Endothelial cell of umbilical vein (primary cell): ENCODE measurements at places on chromosomes 3 and 15.
A peak's percentile ranks its signal among the peaks of the same experiment; 100 is the strongest.

DNA sequence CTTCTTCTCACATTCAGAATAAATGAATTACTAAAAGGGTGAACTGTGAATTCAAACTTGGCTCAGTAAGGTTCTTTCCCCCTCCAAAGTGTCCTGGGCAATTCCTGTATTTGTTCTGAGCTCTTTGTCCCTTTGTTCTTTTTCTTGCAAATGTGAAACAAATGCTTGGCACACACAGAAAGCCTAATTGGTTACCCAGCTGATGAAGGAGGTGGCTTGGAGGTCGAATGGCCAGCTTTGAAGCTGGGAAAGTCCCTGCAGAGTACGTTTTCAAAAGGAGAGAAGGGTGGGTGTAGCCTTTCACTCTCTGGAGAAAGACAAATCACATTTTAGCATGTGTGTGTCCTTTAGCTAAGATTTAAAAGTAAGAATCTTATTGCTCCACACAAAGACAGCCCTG lies 154.4 kb downstream of the PEX5L start:
- DNase-seq = peak; percentile 13

GRCh38 chr3:88957711-88958439 lies 149.5 kb upstream of the EPHA3 start:
- DNase-seq = no peak

DNA sequence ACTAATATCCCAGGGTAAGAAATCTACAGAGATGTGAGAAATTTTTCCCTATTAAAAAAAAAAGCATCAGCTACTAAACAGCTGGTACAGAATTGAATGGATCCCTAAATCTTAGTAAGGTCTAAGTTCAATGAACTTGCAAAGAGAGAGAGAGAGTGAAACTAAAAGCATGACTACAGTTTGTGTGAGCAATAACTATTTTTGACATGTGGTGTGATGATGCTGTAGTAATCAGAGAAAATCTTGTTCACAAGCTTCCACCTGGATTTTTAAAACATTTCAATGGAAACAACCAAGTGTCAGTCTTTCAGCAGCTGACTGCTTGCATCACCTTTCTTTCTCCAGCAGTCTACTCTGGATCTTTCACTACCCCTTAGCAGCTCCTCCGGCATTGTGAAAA lies 45.2 kb upstream of the ABI3BP start:
- no peak for DNase-seq

GRCh38 chr3:46703013-46703520 lies 1.9 kb downstream of the TMIE start:
- no peak for DNase-seq

GRCh38 chr3:164952966-164953365 lies 125.3 kb downstream of the SI start:
- no peak for DNase-seq
